ENCODE measurements at places on chromosomes 2 and 18.

- no peak for DNase-seq
These were observed 164.5 kb upstream of the STON1 start for GRCh38 chr2:48365476-48365875.

DNA sequence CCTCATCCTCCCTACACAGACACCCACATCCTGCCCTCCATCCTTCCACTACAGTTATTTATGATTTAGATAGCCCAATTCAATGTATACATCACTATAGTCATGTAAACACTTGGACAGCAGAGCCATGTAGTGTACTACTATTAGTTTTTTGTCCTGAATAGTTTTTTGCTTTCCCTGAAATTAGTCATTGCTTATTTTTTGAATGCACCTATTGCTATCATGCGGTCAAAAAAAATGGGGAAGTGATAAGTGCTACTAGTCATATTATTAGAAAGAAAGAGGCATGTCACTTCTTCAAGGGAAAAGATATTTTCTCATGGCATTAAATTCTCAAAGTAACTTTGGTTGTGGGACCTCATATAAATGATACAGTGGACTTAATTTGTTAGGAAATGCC lies 6.8 kb upstream of the GREB1 start:
- DNase-seq: no peak

DNA sequence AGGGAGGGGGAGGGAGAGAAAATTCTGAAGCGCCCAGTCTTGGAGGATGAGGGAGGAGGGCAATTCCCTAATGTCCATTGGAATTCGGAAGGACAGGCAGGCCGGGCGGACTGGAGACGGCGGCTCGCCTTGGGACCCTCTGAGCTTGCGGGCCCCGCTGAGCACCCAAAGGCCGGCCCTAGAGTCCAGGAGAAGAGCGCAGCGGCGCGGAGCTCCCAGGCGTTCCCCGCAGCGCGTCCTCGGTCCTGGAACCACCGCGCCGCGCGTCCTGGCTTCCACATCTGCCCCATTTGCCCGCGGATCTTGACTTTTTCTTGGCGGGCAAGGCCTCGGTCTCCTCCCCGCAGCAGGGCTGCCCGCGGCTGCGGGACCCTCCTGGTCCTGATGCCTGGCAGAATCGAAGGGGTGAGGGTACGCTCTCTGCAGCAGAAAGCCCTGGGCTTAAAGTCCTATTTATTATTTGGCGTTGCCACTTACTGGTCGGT lies 675 bp upstream of the MLPH start:
- no peak for DNase-seq

DNA sequence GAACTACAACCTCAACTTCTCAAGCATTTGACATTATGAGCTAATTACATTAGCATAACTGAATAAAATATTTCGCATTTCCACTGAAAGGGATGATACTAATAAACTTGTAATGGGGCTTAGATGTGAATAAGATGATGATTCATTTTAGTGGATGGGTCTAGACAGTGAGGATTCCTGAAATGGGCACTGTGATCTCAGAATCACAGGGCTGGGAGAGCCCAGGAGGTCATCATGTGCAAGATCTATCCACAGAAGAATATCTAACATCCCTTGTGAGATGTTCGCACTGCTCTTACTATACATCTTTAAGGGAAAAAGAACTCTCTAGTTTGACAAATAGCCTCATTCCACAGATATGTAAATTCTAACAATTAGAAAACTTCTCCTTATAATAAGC lies 245.7 kb downstream of the DYM start:
- DNase-seq: no peak

- DNase-seq: no peak
These were observed 360.9 kb downstream of the AKAIN1 start for GRCh38 chr18:4836141-4836540.

GRCh38 chr2:60216452-60216995 lies 336.9 kb downstream of the BCL11A start:
- no peak for DNase-seq

DNA sequence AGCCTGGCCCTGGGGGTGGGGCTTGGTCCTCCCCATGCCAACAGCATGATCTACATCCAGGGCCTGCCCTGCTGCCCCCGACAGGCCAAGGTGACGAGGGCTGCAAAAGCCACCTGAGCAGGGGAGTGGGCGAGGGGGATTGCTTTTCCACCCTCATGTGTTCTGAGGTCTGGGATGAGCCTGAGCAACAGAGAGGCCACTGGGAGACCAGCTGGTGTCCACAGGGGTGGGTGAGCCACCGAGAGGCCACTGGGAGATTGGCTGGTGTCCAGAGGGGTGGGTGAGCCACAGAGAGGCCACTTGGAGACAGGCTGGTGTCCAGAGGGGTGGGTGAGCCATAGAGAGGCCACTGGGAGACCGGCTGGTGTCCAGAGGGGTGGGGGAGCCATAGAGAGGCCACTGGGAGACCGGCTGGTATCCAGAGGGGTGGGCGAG lies 147.4 kb upstream of the GPC1 start:
- no peak for DNase-seq

GRCh38 chr2:96423828-96424227 lies 81.3 kb downstream of the NEURL3 start:
- no peak for DNase-seq

GRCh38 chr2:71743995-71744675 lies 290.8 kb downstream of the DYSF start:
- no peak for DNase-seq

DNA sequence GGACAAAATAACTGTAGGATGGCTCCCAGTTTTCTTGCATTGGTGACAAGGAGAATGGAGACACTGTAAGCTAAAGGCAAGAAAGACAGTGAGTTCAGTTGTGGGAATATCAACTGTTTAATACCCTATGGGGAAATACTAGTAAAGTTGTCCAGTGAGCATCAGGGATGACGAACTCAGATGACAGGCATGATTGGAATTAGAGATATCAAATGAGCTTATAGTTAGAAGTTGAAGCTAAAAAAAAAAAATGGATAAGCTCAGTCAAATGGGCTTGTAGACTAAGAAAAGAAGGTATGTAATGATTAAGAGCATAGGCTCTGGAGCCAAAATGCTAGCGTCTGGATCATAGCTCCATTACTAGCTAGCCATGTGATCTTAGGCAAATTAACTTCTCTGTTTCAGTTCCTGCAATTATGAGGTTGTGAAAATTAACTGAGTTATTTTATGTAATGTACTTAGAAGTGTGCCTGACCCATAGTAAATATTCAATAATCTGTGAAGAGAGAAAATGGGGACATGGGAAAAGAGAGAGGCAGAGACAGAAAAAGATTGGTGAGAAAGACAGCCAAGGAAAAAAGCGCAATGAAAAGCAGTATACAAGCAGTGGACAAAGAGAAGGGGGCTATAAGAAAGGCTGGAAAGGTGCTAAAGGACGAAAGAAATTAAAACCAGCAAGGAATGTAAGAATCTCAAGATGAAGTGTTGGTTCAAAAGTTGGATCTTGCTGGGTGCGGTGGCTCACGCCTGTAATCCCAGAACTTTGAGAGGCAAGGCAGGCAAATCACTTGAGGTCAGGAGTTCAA lies 95.7 kb upstream of the SLC39A10 start:
- DNase-seq: no peak

Data from Panc1 (cell line).